MM.1S (cell line): ENCODE measurements at places on chromosomes 16 and 17.

- no peak for DNase-seq
These were observed 125.9 kb upstream of the HS3ST3A1 start for GRCh38 chr17:13727441-13728171.

- DNase-seq = no peak
These were observed 13.3 kb downstream of the LRRC75A start for GRCh38 chr17:16478649-16479048.

GRCh38 chr16:88468275-88469129 is 15.4 kb downstream of the ZFPM1 start:
- DNase-seq = no peak

DNA sequence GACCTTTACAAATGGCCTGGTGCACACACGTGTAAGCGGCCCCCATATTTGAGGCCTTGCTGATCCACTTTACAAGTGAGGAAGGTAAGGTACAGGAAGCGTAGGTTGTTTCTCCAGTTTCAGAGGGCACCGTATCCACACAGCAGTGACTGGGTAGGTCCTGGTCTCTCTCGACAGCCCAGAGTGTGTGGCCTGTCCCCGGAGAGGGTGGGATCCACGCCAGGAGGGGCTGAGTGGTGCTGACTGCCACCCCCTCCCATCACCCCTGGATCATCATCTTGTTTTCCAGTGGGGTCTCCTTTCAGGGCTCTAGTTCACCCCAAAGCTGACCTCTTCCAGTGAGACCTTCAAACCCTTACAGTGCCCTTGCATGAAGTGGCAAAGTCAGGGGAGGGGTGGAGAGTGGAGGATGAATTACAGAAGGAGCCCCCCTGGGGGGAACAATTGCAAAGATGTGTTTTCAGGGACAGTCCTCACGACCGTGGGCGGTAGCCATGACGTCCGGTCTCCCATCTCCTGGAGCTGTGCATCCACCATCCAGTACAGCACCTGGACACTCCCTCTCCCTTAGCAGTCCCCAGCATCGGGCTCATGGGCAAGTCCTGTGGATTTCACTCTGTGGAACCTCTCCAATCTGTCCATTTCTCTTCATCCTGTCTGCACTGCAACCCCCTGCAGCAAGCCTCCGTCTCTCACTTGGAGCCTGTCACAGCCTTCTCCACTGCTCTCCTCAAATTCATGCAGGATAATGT is 4.5 kb upstream of the BANP start:
- DNase-seq = no peak

DNA sequence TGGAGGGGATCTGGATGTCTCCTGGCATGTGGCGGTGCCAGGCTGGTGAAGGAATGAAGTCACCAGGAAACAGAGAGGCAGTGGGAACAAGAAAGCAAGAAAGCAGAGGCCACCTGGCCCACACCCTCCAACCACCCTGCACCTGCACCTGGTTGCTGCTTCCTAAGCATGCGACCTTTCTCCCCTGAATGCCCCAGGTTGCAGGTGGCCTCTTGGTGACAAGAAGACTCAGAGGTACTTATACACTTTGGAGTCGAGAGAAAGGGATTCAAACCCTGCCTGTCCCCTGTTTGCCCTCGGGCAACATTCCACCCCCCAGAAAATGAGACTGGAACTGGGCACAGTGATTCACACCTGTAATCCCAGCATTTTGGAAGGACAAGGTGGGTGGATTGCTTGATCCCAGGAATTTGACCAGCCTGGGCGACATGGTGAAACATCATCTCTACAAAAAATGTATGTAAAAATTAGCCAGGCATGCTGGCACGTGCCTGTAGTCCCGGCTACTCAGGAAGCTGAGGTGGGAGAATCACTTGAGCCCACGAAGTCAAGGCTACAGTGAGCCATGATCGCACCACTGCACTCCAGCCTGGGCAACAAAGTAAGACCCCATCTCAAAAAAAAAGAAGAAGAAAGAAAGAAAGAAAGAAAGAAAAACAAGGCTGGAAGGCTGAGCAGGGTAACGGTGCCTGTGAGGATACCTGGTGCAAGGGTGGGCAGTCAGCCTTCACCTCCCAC is 34.6 kb upstream of the TNRC6C start:
- peak; percentile 64 for DNase-seq

DNA sequence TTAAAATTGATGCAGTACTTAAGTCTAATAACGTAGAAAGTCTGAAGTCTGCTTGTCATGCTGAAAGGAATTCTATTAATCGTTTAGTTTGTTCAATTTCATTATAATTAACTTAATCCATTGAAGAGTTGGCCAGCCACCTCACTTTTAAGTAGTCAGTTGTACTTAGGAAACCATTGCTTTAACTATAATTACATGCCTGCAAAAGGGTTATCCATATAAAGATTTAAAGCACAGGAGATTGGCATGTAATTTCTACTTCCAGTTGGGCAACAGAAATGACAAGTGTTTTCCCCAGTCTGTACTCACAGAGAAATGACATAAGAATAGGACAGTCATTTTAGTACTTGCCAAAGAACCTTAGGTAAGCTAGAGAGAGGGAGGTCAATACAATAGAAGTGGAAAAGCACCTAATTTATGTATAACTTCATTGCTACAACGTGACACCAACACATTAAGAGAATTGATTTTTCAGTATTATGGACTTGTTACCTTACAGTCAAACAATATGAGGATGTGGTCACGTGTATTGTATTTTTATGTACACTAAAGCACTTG is 3.7 kb upstream of the USP32 start:
- DNase-seq = no peak

DNA sequence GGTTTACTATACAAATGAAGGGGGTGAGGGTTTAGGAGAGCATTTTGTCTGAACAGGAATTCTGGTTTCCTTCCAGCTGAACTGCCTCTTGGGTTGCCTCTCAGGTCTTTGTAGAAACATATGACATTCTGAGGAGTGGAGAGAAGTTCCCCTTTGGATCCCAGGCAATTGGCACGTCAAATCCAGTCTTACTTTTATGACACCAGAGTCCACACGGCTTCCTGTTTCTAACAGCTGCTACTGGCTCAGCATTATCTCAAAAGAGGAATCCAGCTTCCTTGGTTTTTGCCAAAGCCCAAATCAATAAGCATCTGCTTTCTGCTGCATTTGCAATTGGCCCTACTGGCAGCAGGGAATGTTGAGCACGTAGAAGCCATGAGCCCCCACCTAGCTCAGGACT is 97.6 kb upstream of the FAM20A start:
- DNase-seq = no peak

GRCh38 chr16:79653373-79653891 is 52.9 kb upstream of the MAF start:
- DNase-seq = no peak

- DNase-seq = no peak
These were observed 51.3 kb downstream of the NKD1 start for GRCh38 chr16:50599494-50599893.

GRCh38 chr17:6476810-6477179 is 32.5 kb downstream of the PIMREG start:
- DNase-seq = no peak

DNA sequence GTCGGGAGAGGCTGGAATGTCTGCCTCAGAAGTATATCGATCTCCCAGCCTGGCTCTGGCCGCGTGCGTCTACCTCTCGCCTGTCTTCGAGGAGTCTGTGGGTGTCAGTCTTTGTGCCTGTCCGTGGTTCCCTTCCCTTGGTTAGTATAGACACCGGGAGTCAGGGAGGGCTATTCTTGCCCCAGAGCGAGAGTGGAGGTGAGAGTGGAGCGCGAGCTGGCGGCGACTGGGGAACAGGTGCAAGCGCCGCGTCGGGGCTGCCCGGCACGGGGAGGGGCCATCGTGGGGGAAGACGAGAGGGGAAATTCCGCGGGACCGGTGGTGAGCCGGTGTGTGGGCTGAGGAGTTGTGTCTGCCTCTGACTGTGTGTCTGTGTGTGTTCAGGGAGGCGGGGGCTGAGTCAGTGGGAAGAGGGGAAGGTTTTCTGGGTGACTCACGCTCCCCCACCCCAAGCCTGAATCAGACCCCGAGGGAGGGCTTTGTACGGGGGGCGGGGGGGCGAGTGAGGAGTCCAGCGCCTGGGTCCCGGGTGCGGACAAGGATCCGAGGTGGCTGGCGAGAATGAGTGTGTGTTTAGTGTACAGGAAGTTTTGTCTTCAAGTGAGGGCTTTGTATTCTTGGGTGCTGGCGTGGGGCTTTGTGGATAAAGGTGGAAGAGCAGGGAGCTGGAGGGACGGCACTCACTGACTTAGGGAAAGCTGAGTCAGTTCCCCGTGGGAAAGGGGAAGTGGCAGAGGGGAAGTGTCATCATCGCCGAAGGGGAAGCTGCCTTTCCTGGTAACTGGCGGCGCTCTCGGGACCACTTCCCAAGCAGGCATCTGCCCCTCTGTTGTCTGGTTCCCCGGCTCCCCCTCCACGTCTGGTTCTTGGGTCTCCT is 8.6 kb downstream of the KDM6B start:
- peak; percentile 74 for DNase-seq

DNA sequence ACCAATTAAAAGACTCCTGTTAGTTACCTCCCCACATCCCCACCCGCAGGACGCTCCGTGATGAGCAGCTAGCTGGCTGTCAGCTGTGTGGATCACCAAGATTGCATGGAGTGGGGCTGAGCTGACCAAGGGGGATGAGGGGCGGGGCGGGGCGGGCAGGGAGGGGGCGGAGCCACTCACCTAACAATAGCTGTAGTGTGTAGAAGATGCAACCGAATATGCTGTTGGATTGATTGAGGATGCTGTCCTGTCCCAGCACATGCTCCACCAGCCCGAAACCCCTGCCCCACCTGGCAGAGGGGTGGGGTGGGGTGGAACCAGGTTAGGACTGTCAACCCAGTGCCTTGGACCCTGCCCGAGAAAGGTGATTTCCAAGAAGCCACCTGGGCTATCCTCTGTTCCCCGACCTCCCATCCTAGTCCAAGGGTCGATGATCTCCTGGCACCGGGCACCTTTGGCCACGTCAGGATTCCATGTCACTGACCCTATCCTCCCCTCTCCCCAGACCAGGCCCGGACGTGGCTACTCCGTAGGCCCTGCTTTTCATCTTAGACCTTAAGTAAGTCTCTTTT is 1.4 kb downstream of the VKORC1 start:
- no peak for DNase-seq

GRCh38 chr17:57817299-57817698 is 32.5 kb downstream of the MRPS23 start:
- no peak for DNase-seq

GRCh38 chr17:78774956-78775571 is 7.0 kb downstream of the CYTH1 start:
- peak; percentile 56 for DNase-seq

DNA sequence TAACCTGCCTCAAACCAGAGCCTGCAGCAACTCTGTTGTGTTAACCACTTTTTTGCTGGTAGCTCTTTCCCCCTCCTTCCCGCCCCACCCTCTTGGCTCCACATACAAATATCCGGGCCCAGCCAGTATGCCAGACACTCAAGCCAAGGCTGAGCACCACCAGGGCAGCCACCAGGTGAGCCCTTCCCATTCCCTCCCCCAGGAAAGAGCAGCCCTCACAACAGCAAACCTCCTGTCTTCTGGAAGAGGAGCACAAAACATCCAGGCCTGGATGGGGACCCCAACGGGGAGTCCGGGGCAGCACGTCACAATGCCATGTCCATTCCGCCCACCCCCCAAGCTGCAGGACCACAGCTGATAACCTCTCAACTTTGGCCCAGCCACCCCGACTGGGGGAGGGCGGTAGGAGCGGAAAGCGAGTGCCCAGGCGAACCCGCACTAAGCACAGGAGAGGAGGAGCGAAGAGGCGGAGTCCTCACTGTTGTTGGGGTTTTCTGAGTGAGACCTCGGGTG is 757 bp downstream of the ORMDL3 start:
- DNase-seq = peak; percentile 70

DNA sequence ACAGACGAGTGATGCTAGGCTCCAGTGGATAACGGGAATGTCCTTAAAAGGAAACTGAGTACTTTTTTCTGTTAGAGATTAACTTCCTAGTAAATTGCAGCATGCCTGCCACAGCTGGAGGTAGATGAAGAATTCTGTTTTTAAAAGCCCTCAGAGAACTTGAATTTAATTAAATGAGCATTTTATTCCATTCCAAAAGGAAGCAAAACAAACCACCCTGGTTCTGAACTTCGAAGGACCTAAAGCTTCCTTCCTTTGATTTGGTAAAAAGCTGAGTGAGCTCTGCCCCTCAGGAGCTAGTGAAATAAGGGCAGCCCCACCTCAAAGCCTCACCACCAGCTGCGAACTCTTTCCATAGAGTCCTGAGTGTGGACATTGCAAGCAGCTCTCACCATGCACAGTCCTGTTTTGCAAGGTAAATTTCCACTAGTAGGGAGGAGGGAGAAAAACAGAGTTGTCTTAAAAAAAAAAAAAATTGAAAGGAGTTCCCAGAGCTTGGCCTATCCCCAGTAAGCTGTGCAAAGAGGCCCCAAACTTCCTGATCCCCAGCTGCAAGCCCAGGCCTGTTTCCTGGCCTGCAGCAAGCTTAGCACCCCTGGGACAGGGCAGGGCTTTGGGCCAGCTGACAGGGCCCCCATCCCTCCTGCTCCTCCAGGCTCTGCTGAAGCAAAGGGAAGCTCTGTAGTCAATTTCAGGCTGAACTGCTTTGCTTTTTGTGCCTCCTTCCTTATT is 11.2 kb downstream of the CHD9NB start:
- DNase-seq = no peak

DNA sequence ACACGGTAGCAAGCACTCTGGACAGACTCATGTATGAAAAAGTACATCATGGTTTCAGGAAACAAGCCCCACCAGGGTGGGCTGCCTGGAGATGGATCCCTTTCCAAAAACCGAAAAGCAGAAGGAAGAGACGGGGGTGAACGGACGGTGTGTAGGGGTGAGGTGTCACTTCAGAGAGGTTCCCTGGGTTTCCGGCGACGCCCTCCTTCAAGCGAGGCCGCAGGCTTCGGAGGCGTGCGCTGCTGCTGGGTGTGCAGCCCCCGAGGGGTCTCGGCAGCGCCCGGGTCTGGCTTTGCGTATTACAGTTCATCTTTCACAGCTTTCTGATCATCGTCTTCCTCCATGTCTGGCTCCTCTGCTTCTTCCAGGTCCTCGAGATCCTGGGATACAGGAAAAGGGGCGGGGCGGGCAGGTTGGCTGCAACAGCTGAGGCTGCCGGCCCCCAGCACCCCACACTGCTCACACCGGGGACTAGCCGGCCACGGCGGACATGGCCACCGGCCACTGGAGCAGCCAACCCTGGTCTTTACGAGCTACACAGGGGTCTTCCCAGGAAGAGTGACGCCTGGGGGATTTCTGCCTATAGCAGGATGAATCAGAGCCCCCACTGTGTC is 9.0 kb upstream of the PPP1R27 start:
- DNase-seq = no peak

GRCh38 chr17:41796121-41796895 is 9.8 kb upstream of the JUP start:
- no peak for DNase-seq

DNA sequence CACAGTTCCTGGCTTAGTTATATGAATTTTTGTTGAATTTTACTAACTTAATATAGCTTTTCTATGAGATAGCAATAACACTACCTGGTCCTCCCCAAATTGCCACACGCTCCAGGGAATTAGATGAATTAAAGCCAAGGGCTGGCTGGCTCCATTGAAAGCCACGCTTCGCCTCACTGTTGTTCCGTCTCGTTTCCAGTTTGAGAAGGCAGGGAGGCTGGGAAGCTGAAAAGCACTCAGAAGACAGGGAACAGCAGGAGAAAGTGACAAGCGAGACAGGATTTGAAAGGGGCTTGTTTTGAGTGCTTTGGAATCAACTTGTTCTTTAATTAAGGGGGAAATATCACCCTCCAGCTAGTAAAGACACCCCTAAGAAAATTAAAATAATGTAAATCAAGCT is 425.3 kb downstream of the CA10 start:
- DNase-seq = no peak
